ENCODE measurements at places on chromosomes 7 and 10.

- no peak for DNase-seq
Observed at GRCh38 chr7:80133361-80134114, 1.1 kb upstream of the GNAI1 start.

- DNase-seq, result no peak
Observed at GRCh38 chr10:97572214-97572989, at the start of gene ANKRD2. Gene ANKRD2, plus strand, starts transcription at chr10:97572779. Its CDS starts 10 bp downstream, at chr10:97572789.

DNA sequence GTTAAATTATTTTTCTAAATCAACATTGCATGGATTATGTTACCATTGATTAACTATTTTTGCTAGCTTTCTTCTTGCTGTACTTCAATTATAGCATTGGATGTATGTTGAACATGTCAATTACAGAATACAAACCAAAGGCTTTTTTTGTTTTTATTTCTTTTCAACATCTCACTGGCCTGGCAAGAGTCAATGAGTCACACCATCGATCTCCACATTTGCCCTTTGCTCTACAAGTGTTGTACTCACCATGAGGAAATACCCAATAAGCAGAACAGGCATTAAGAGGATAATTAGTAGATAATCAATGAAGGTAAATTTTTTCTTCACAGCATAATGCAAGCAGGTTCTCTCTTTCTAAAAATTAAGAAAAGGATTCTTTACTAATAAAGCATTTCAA lies 23.3 kb downstream of the ANKRD22 start:
- no peak for DNase-seq

DNA sequence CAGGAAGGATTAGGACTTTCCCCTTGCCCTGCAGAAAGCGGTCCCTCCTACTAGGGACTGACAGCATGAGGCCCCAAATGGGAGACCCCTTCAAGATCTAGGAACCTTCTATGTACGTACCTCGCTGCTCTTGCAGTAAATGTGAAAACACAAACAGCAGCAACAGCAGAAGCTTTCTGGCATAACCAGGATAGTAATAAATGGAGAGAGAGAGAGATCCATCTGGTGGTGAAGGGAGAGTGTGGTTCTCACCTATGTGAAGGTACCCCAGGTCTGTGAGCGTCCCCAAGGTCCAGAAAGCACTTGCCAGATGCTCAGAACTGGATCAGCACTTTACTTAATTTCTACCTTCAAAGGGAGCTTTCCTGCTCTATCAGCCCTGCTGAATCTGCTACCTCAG lies 592.7 kb downstream of the PARD3 start:
- no peak for DNase-seq

GRCh38 chr10:13376746-13377145 lies 28.7 kb upstream of the SEPHS1 start:
- DNase-seq, result no peak

GRCh38 chr10:6270951-6271350 lies 68.2 kb downstream of the PFKFB3 start:
- no peak for DNase-seq

GRCh38 chr7:13290975-13291374 lies 603.5 kb downstream of the ARL4A start:
- DNase-seq, result no peak

DNA sequence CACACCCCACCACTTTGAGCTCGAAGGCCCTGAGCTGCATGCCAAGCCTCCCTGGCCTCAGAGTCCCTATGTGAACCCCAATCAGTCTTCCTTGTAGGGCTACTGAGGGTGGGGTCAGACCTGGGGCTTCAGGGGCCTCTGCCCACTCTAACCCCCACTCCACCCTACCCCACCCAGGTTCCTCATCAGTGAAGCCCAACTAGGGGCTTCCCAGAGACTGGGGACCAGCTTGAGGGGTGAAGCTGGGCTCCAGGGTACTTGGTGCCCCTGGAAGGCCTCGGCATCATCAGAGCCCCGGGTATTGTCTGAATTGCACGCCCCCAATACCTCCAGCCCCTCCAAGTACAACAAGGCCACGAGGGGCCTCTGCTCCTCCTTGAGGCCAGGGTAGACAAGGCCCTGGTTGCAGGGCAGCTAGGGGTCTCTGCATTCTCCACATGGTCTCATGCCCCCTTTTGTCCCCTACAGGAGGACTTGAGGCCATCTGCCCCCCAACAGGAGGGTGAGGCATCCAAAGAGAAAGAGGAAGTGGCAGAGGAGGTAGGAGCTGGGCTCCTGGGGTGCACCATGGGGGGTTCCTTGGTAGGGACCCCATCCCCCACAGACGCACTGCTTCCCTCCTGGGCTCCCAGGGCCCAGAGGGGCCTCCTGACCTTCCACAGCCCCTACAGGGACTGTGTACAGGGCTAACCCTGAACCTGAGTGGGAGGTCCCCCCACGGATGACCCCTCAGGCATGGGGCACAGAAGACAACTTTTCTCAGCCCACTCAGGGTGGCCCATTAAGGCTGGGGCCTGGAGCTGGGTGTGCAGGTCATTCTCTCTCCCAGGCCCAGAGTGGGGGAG lies 4.0 kb downstream of the SNCG start:
- DNase-seq, result no peak

GRCh38 chr10:1153805-1154351 lies 97.7 kb downstream of the WDR37 start:
- no peak for DNase-seq

DNA sequence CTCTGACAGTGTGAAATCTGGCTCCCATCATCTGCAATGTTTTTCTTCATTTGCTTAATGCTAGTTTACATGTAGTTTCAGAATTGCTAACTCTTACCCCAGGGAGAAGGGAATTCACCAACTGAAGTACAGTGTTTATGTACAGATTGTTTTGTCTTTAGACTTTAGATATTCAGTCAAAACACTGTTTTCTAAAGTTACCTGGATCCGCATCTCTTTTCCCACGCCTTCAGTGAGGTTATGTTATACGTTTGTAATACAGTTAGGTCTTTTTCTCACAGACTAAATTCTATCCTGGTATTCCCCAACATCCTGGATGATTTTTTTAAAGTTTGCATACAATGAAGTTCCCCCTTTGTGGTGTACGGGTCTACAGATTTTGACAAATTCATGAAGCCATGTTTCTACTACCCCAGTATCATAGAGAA lies 3.2 kb upstream of the LYZL1 start:
- DNase-seq, result no peak

- DNase-seq, result no peak
Observed at GRCh38 chr10:127525686-127526085, 23.4 kb upstream of the NPS start.

DNA sequence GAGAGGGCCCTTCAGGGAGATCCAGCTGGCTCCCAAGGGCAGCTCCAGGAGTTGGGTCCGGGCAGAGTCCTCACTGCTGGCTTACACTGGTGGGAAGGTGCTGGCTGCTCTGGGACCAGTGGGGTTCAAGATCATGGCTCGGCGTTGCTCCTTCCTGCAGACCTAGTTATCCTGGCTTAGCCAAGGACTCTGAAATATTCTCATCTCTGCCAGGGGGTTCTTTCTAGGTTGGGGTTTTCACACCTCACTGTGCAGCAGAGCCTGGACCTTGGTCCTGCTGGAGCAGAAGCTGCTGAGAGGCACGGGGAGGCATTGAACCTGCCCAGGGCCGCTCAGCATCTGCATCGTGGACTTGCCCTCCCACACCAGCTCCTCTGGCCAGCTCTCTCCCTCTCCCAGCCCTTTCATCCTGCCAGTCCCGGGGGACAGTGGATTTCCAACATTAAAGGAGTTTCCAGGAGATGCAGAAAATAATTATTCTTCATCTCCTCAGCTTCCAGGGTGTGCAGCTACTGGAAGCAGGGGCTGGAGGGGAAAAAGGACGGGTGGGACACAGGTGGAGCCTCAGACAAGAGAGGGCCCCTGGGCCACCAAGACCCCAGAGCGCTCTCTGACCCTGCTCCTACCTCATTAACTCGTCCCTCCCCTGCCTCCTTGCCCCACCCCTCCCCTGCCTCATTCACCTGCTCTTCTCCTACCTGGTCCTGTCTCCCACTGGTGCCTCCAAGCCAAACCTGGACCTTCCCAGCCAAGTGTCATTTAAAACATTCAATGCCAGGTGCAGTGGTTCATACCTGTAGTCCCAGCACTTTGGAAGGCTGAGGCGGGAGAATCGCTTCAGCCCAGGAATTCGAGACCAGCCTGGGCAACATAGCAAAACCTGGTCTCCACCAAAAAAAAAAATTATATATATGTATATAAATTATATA lies 42.5 kb downstream of the JAKMIP3 start:
- no peak for DNase-seq

Data from NCI-H748 treated with DMSO at 0.1 percent for 48 hours (cell line).